ENCODE measurements at places on chromosomes 1 and 21.

DNA sequence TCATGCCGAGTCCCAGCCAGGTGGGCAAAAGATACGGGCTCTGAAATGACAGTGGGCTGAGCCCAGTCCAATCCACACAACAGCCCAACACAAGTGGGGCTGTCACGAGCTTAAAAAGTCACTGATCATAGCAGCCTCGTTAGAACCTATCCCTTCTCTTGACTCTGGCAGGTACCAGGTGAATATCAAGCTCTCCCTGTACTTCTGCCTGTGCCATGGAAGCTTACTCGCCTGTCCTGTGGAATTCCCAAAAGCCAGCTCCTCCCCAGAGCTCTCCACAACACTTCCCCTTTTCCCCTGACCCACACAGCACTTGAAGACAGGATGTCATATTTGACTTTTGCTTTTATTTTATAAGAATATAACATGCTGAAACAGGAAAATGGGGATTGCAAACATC, 5.9 kb downstream of the RGS16 start:
- H3K27me3 ChIP-seq, result peaks cover 4% of the 10 kb centered on the region
- no peak overlapping the region for H3K27ac ChIP-seq
- DNase-seq, result no peak
- peaks cover 9% of the 10 kb centered on the region for H3K4me1 ChIP-seq
- peaks cover 6% of the 10 kb centered on the region for H3K36me3 ChIP-seq

GRCh38 chr1:177423090-177423489, 252.3 kb downstream of the BRINP2 start:
- DNase-seq, result no peak
- no peaks in the 10 kb centered on the region for H3K36me3 ChIP-seq
- no peak overlapping the region for H3K27ac ChIP-seq

- no peaks in the 10 kb centered on the region for H3K27me3 ChIP-seq
- no peak overlapping the region for H3K27ac ChIP-seq
- no peaks in the 10 kb centered on the region for H3K36me3 ChIP-seq
- no peak overlapping the region for H3K4me3 ChIP-seq
- no peak for DNase-seq
Observed at GRCh38 chr1:74937176-74937575, 197.0 kb upstream of the LHX8 start.

DNA sequence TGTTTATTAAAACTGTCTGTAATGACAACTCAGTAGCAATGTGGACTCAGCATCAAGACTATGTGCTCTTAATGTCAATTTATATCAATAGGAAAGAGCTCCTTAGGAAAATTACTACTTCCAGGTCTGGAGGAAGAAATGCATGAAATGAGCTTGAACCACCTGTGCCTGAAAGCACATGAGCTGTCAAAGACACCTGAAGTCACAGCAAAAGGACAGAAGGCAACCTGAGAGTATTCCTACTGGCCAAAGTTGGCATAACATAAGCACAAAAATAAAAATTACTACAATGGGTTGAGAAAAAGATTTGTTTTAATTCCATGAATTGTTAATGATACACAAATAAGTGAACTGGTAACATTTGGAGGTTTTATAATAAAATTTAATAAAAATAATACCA, 13.4 kb upstream of the KRTAP7-1 start:
- no peaks in the 10 kb centered on the region for H3K27me3 ChIP-seq
- no peak for DNase-seq
- no peaks in the 10 kb centered on the region for H3K36me3 ChIP-seq
- no peak overlapping the region for H3K27ac ChIP-seq

GRCh38 chr1:244054247-244054923, 3.3 kb downstream of the ZBTB18 start:
- peaks cover 3% of the 10 kb centered on the region for H3K36me3 ChIP-seq
- no peak overlapping the region for H3K27ac ChIP-seq
- DNase-seq, result no peak
- no peak overlapping the region for H3K4me3 ChIP-seq

DNA sequence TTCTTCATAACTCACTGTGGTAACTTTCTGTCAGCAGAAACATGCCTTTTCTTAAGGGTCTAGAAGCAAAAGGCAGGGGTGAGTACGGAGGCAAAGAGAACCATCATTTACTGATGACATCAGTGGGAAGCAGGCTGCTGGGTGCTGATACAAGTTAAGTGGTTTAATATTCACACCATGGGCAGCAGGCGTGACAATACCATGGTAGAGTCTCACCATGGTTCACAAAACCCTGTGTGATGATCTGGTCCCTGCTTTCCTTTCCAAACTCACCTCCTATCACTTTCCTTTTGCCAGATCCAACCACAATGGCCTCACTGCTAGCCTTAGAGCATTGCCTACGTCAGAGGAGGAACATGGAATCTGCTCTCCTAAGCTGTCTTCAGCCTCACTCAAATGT, 8.7 kb downstream of the MAB21L3 start:
- DNase-seq, result no peak
- no peak overlapping the region for H3K4me3 ChIP-seq
- H3K36me3 ChIP-seq, result peaks cover 3% of the 10 kb centered on the region
- peaks cover 26% of the 10 kb centered on the region for H3K4me1 ChIP-seq
- no peaks in the 10 kb centered on the region for H3K27me3 ChIP-seq

GRCh38 chr1:207824691-207825408, 73.0 kb downstream of the CD46 start:
- no peak overlapping the region for H3K4me3 ChIP-seq
- H3K27ac ChIP-seq, result peak overlapping the region; percentile 59
- DNase-seq, result no peak
- no peaks in the 10 kb centered on the region for H3K27me3 ChIP-seq

- H3K4me1 ChIP-seq, result no peaks in the 10 kb centered on the region
- H3K36me3 ChIP-seq, result peaks cover 5% of the 10 kb centered on the region
- no peaks in the 10 kb centered on the region for H3K27me3 ChIP-seq
- no peak overlapping the region for H3K4me3 ChIP-seq
- DNase-seq, result peak; percentile 71
- H3K27ac ChIP-seq, result no peak overlapping the region
Observed at GRCh38 chr21:46159841-46160656, 4.7 kb upstream of the FTCD start.

GRCh38 chr1:24321697-24322469, 2.7 kb downstream of the GRHL3 start:
- peaks cover 36% of the 10 kb centered on the region for H3K4me1 ChIP-seq
- H3K4me3 ChIP-seq, result peak overlapping the region; percentile 79
- H3K27me3 ChIP-seq, result peaks cover 21% of the 10 kb centered on the region
- peak overlapping the region; percentile 89 for H3K27ac ChIP-seq
- no peaks in the 10 kb centered on the region for H3K36me3 ChIP-seq

- peaks cover 39% of the 10 kb centered on the region for H3K27me3 ChIP-seq
- DNase-seq, result no peak
- H3K27ac ChIP-seq, result no peak overlapping the region
Observed at GRCh38 chr1:230572121-230573105, 69.9 kb upstream of the COG2 start.

DNA sequence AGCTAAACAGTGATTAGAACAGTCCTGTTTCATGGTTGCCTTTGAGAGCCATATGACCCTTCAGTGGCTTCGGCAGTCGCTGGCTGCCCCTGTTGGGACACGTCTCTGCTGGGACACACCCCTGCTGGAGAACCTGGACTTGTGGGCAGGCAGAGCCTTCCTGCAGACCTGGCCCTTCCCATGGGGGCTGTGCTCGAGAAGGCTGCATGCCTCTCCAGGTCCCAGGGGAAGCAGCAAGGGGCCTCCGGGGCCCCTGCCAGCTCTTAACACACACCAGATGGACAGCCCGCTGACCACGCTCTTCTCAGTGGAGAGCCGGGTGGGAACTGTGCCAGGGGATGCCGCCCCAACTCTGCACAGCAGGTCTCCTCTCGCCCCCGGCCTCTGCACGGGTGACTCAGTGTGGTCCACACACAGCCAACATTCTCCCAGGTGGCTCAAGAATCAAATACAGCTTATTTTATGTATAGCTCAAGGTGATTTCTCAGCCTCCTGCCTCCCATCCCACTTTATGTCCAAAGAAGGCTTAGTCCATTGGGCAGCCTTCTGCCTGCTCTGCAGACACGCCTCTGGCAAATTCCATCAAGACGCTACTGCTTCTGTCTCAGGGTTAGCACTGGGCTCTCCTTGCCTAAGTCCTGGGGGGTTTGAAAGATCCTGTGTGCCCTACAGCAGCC, 450.8 kb downstream of the KIF26B start:
- H3K27me3 ChIP-seq, result no peaks in the 10 kb centered on the region
- peaks cover 42% of the 10 kb centered on the region for H3K4me1 ChIP-seq
- peak overlapping the region; percentile 47 for H3K4me3 ChIP-seq
- H3K36me3 ChIP-seq, result peaks cover 24% of the 10 kb centered on the region
- H3K27ac ChIP-seq, result peak overlapping the region; percentile 72

DNA sequence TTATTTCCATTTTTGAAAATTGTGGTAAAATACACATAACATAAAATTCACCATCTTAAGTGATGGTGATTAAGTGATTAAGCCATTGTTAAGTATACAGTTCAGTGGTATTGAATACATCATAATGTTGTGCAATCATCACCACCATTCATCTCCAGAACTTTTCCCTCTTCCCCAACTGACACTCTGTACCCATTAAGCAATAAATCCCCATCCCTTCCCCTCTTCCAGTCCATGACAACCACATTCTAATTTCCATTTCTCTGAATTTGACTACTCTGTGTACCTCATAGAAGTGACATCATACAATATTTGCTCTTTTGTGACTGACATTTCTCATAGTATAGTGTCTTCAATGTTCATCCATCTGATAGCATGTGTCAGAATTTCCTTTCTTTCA, 124.8 kb downstream of the DISC1 start:
- no peak overlapping the region for H3K27ac ChIP-seq
- no peaks in the 10 kb centered on the region for H3K27me3 ChIP-seq
- no peak overlapping the region for H3K4me3 ChIP-seq
- peaks cover 26% of the 10 kb centered on the region for H3K36me3 ChIP-seq

GRCh38 chr1:230509281-230509977, 83.3 kb upstream of the PGBD5 start:
- H3K4me3 ChIP-seq, result no peak overlapping the region
- H3K27ac ChIP-seq, result peak overlapping the region; percentile 95
- H3K4me1 ChIP-seq, result peaks cover 49% of the 10 kb centered on the region

GRCh38 chr21:23455676-23456075, 2151.6 kb downstream of the MRPL39 start:
- H3K27me3 ChIP-seq, result no peaks in the 10 kb centered on the region
- no peak overlapping the region for H3K27ac ChIP-seq
- no peak for DNase-seq
- H3K4me1 ChIP-seq, result no peaks in the 10 kb centered on the region
- H3K4me3 ChIP-seq, result no peak overlapping the region
- no peaks in the 10 kb centered on the region for H3K36me3 ChIP-seq

GRCh38 chr1:161733526-161733925, 12.2 kb downstream of the FCRLB start:
- no peak overlapping the region for H3K4me3 ChIP-seq
- H3K27ac ChIP-seq, result no peak overlapping the region
- peaks cover 32% of the 10 kb centered on the region for H3K27me3 ChIP-seq
- no peak for DNase-seq
- no peaks in the 10 kb centered on the region for H3K4me1 ChIP-seq

GRCh38 chr1:59927213-59927612, 640 bp upstream of the CYP2J2 start:
- peak overlapping the region; percentile 71 for H3K4me3 ChIP-seq
- H3K4me1 ChIP-seq, result peaks cover 5% of the 10 kb centered on the region
- H3K27me3 ChIP-seq, result peaks cover 39% of the 10 kb centered on the region
- no peak for DNase-seq

DNA sequence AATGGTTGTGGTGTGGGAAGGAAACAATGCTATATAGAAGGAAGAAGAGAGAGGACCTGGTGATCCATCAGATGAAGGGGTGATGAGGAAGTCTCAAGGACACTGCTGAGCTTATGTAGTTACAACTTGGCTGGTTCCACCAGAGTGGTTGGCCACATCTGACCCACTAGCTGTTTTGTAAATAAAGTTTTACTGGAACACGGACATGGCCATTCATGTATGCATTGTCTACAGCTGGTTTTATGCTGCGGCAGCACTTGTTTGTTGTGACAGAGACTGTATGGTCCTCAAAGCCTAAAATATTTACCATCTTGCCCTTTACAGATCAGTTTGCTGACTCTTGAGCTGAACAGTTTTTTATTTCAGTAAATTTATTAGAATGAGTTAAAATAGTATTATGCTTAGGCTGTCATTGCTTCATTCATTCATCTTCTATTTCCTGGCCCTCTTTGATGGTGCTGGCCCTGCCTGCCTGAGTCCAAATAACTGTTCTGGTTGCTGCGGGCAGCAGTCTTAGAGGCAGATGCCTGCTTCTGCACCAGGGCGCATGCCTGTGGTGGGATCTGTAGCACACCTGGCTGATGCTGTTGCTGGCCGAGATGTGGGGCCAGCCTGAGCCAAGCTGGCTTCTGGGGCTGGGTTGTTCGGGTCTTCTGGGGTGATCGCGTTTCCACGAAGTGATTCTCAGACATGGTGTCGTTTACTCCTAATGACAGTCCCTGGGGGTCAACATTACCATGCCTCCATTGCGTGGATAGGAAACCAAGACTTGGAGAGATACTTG, 61.4 kb upstream of the WNT4 start:
- H3K27me3 ChIP-seq, result peaks cover 69% of the 10 kb centered on the region
- peak; percentile 48 for DNase-seq
- H3K27ac ChIP-seq, result no peak overlapping the region
- H3K4me1 ChIP-seq, result peaks cover 10% of the 10 kb centered on the region
